ENCODE measurements at places on chromosomes 5 and 9.

GRCh38 chr9:137078701-137079400 is 1.5 kb downstream of the UAP1L1 start:
- no peak for DNase-seq

GRCh38 chr5:9903801-9904200 is 273.6 kb upstream of the TAS2R1 start:
- no peak for DNase-seq

- no peak for DNase-seq
Observed at GRCh38 chr5:98168871-98169270, 604.6 kb upstream of the RGMB start.

- no peak for DNase-seq
Observed at GRCh38 chr9:21974343-21974721, 19.9 kb downstream of the CDKN2A start.

DNA sequence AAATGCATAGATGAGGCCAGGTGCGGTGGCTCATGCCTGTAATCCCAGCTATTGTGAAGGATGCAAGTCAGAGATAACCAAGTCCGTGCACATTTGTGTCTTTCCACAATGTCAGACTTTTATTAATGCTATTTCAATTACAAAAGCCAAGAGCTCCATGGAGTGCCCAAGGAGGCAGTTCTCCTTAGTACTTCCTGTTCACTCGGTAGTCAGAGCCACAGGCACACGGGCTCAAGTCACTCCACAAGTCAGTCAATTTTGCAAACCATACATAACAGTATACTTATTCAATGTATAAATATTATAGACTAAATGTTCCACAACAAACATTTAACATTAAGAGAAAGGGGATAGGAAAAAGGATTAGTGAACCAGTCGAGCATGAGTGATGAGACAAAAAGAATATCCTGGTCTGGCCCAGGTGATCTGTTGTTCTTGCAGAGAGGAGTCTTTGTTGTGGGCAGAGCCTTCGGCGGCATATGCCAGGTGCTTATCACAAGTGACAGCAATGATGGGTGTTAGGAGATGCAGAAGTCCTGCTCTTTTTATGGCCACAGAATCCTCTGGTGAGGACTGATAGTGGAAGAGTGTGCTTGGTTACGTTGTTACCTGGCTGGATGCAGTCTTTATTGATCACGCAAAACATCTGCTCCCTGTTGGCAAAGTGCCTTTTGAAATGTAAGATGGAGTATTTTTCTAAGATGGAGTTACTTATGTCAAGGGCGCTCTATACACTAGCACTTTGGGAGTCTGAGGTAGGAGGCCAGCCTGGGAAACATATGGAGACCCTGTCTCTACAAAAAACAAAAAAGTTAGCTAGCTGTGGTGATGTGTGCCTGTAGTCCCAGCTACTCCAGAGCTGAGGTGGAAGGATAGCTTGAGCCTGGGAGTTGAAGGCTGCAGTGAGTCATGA is 167.0 kb upstream of the FBXL17 start:
- DNase-seq, result no peak

DNA sequence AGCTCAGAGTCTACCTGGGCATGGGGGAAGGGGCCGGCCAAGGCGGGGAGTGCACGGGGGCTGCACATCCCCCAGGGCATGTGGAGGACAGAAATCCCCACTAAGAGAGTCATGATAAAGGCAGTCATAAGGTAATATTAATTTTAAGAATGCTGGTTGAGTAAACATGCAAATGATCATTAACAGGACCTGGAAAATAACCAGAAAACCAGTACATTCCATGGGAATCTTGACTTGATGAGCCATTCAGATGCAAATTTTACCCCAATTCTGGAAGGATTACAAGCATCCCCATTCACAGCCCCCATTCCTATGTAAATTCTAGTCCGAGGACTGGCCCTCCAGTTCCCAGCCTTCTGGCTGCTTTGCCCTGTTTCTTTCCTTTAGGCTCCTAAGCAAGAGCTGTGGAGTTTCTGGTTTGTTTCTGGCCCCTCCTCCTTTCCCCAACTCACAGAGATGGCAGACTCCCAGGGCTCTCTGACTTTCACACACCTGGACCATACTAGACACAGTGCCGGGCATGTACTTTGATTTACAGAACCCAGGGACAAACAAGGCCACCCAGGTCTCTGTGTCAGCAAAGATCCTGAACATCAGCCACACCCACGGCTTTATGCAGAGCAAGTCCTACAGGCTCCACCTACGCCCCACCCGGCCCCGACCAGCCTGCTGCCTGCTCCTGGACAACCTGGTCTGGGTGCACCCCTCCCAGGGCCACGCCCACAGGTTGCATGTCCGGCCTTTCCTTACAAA is 62.7 kb downstream of the SEMA4D start:
- no peak for DNase-seq

- DNase-seq, result no peak
Observed at GRCh38 chr9:1042466-1042865, 7.7 kb upstream of the DMRT2 start.

DNA sequence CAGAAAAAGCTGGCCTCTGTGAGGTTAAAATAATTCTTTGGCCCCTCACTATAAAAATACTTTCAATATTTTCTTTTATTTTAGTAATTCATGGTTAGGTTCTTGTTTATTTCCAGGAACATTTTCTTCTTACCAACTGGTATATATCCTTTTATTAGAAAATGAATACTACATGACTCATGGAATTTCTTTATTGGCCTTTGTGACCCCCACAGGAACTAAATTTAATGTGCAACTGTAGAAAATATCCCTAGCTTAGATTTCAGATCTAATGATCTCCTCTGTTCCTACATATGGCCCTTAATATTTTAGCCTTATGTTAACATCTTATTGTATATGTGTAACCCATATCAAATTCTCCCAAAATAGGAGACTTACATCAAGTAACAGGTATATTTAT is 429.9 kb downstream of the NR2F1-AS1 start:
- DNase-seq, result no peak

GRCh38 chr5:143968071-143968878 is 156.3 kb downstream of the HMHB1 start:
- peak; percentile 9 for DNase-seq

DNA sequence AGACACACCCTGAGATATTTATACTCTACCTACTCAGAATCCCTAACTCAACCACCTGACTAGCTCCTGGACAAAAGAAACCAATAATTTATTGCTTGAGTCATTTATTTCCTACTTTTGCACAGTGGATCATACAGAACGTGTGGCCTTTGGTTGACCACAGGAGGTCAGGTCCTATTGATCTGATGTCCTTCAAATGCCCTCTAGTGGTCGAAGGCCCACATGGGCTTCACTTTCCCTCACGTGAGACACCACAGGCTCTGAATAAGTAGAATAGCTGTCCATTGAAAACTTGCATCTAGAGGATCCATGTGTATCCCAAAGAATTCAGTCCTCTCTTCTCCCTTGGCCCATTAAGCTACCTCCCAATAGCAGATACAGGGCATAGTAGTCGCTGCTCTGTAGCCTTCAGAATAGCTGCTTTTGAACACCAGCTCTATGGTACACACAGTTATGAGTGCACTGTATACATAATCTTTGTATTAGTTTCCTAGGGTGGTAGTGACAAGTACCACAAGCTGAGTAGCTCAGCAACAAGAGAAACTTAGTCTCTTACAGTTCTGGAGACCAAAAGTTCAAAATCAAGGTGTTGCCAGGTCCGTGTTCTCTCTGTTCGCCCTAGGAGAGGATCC is 177.6 kb upstream of the SMARCA2 start:
- DNase-seq, result no peak

- DNase-seq, result peak; percentile 0
Observed at GRCh38 chr5:24823625-24824024, 178.8 kb upstream of the CDH10 start.

GRCh38 chr5:61332358-61332749 is 296 bp downstream of the ZSWIM6 start:
- no peak for DNase-seq

- DNase-seq, result peak; percentile 57
Observed at GRCh38 chr5:159912033-159912800, 4.1 kb upstream of the ADRA1B start.

DNA sequence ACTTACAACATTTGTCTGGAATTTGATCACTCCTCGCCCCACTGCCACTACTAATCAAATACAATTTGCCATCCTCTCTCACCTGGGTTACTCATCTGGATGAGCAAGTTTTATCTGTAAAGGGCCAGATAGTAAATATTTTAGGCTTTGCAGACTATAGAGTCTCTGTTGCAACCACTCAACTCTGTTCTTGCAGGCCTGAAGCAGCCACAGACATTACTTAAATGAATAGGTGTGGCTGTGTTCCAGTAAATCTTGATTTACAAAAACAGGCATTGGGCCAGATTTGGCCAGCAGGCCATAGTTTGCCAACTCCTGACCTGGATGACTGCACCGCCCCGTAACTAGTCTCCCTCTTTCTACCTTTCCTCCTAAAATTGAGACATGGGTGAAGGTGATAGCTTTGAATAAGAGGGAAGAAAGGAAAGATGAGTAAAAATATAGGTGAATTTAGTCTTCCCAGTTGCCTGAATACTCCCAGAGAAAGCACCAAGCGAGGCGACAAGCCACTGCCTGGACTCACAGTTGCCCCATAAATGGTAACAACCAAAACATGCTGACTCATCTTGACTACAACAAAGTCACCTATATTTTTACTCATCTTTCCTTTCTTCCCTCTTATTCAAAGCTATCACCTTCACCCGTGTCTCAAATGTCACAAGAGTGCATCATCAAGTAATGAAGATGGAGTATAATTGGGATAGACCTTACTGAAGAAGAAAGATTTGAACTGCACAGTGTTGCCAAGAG is 32.5 kb upstream of the SCAMP1 start:
- no peak for DNase-seq

DNA sequence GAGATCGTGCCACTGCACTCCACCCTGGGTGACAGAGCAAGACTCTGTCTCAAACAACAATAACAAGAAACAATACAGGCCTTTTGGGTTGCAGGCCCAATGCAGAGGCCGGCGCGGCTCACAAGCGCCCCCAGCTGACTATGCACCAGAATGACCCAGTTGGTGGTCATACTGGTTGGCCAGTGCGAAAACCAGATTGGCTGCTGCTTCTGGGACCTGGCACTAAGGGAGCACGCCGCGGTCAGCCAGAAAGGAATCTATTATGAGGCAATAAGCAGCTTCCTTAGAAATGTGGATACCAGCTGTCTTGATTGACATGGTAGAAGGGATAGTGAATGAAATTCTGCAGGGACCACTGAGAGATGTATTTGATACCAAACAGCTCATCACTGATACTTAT is 35.0 kb downstream of the RANBP17 start:
- no peak for DNase-seq

- DNase-seq, result no peak
Observed at GRCh38 chr5:345404-346195, 24.1 kb downstream of the AHRR start.

DNA sequence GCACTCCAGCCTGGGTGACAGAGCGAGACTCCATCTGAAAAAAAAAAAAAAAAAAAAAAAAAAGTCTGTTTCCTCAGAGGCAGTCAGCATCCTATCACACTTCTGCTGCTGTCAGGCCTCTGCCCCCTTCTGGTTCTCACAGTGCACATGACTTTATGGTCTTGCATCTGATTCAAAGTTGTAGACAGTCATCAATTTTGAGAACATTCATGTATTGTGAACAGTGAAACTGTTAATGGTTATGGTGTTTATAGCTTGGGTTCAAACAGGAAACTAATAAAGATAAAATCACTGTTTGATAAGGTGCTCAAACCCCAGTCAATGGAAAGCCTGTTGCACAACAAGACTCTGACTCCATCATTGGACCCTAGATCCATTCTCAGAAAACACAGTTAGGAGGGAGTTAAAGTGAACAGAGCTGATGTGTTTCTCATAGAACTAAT is 61.4 kb downstream of the FOXD1 start:
- no peak for DNase-seq

- DNase-seq, result no peak
Observed at GRCh38 chr5:158629591-158630312, 470.0 kb downstream of the EBF1 start.

DNA sequence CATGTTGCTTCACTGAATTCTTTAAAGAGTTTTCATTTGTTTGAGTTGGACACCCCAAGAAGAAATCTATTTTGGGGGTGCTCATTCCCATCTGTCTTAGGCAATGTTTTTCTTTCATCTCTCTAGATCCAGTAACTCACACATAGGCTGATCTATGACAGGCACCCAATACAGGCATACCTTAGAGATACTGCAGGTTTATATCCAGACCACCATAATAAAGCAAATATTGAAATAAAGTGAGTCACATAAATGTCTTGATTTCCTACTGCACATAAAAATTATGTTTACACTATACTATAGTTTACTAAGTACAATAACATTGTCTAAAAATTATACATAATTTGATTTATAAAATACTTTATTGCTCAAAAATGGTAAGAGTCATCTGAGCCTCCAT is 364.5 kb downstream of the MTRR start:
- DNase-seq, result no peak

- no peak for DNase-seq
Observed at GRCh38 chr9:95003689-95004410, 277.4 kb downstream of the AOPEP start.

DNA sequence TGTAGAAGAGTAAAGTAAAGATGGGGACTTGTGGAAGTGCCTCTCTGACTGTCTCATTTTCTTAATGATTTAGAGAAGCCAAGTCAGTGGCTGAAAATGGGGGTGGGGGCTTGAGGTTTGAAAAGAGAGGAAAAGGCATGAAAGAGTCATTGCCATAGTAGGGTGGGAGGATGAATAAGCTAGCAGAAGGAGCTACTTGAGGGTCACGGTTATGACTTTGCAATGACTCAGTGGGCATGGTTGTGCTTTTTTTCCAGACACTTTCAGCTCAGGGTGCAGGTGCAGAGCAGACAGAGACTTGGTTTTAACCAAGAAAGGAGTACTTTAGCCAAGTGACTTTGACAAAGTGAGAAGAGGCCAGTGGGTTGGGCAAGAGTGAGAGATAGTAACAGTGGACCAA is 117.8 kb downstream of the PTTG1 start:
- peak; percentile 94 for DNase-seq
